Activated CD8-positive, alpha-beta memory T cell treated with anti-CD3 and anti-CD28 coated beads for 4 hours (primary cell): ENCODE measurements at places on chromosomes 5 and 9.

DNA sequence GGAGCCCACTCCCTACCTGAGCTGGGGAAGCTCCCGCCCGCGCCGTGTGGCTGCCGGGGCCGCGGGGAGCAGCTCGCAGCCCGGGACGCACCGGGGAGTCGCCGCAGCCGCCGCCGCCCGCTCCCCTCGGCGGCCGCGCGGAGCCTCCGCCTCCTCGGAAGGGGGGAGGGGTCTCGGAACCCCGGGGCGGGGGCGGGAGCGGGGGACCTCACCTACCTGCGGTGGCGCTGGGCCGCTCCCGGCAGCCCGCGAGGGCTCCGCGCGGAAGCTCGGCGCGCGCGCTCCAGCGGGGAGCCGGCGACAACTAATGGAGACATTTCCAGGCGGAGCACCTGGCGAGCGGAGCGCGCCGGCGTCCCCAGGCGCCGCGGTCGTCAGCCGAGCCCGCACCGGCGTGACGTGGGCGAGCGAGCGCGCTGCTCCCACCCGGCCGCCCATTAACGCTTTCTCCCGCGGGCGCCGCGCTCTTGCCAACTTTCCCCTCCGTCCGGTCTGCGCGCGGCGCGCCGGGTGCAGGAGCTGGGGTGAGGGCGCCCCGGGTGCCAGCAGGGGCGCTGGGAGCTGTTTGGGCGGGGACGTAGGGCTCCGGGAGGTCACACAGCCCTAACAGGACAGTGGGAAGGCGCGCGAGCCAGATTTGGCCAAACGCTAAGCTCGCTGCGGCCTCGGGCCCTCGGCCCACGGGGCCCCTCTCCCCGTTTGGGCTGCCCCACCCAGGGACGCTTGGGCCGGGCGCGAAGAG is 4.3 kb upstream of the IRX4 start:
- no peak for DNase-seq

GRCh38 chr9:92740446-92740961 is 24.1 kb downstream of the BICD2 start:
- DNase-seq: no peak

DNA sequence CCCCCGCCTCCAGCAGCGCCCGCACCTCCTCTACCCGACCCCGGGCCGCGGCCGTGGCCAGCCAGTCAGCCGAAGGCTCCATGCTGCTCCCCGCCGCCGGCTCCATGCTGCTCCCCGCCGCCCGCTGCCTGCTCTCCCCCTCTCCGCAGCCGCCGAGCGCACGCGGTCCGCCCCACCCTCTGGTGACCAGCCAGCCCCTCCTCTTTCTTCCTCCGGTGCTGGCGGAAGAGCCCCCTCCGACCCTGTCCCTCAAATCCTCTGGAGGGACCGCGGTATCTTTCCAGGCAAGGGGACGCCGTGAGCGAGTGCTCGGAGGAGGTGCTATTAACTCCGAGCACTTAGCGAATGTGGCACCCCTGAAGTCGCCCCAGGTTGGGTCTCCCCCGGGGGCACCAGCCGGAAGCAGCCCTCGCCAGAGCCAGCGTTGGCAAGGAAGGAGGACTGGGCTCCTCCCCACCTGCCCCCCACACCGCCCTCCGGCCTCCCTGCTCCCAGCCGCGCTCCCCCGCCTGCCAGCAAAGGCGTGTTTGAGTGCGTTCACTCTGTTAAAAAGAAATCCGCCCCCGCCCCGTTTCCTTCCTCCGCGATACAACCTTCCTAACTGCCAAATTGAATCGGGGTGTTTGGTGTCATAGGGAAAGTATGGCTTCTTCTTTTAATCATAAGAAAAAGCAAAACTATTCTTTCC is 19.3 kb downstream of the CDKN2A start:
- DNase-seq: no peak

DNA sequence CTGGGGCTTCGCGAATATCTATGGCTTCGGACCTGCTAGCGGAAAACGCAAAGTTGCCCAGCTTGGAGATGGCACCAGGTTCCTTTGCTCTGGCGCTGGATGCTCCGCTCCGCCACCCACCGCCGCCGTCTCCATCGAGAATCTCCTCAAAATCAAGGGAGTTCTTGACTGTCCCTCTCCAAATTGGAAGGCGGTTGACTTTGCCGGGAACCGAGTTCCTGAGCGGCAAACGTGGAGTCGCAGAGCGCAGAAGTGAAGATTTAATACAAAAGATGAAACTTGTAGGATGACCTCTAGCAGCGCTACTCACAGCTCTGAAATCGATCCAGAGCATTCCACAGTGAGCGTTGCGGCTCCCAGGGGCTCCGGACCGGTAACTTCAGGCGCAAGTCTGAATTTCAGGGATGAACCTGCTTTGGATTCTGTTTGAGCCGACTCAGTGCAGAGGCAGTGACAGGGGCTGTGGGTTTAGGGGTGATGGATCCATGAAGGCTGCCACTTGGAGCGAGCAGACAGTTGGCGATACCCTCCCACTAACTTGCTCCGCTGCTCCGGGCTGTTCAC is 1641.5 kb upstream of the C9orf72 start:
- no peak for DNase-seq

- no peak for DNase-seq
These were observed 412.7 kb upstream of the BRINP1 start for GRCh38 chr9:119781886-119782285.

GRCh38 chr9:113599646-113600022 is 136.1 kb downstream of the RGS3 start:
- DNase-seq: no peak

- DNase-seq: no peak
These were observed 187.1 kb upstream of the IER5L start for GRCh38 chr9:129365196-129365595.

GRCh38 chr5:162762119-162762518 is 675.3 kb upstream of the CCNG1 start:
- DNase-seq: no peak

- DNase-seq: no peak
These were observed 28.1 kb upstream of the SPINK4 start for GRCh38 chr9:33211695-33212393.

GRCh38 chr5:60143942-60144549 is 250.5 kb upstream of the PDE4D start:
- DNase-seq: no peak

DNA sequence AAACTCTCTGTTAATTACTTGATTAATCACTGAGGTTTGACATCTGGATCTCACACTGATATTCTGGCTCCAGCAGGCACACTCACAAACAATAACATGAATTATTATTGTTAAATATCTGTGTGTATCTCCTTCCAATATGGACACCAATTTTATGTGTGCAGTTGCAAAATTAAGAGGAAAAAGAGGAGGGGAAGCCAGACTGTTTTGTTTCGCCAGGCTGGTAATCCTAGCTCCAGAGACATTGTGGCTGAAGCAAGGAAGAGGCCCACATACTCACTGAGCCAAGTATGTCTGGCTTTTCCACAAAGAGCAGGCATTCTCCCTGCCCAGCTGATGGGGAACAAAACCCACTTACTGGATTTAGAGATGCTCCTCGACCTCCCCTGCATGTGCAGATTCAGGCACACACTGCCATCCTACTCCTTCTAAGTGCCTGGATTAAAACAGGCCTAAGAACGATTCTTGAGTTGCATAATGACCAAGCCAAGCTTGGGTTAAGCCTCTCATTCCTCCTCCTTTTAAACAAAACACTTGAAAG is 181.9 kb downstream of the ESM1 start:
- DNase-seq: no peak

DNA sequence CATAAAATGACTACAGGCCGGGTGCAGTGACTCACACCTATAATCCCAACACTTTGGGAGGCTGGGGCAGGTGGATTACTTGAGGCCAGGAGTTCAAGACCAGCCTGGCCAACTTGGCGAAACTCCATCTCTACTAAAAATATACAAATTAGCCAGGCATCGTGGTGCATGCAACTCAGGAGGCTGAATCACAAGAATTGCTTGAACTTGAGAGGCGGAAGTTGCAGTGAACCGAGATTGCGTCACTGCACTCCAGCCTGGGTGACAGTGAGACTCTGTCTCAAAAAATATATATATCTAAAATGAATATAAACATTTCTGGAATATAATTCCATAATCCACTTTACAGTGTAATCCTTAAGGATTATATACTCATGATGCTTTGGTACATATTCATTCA is 66.5 kb downstream of the TEX10 start:
- no peak for DNase-seq

- DNase-seq: no peak
These were observed 639.0 kb downstream of the CCDC171 start for GRCh38 chr9:16191691-16192402.

DNA sequence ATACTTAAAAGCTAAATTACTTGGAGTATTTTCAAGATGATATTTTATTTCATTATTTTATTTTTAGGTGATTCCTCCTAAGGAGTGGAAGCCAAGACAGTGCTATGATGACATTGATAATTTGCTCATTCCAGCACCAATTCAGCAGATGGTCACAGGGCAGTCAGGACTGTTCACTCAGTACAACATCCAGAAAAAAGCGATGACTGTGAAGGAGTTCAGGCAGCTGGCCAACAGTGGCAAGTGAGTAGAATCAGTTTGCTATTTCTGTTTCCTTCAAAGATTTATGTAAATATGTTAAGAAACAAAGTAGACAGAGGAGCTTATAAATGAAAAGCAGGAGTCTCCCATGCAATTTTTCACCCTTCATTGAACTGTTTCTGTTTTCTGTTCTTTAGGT is 47.8 kb downstream of the KDM4C start:
- DNase-seq: no peak

DNA sequence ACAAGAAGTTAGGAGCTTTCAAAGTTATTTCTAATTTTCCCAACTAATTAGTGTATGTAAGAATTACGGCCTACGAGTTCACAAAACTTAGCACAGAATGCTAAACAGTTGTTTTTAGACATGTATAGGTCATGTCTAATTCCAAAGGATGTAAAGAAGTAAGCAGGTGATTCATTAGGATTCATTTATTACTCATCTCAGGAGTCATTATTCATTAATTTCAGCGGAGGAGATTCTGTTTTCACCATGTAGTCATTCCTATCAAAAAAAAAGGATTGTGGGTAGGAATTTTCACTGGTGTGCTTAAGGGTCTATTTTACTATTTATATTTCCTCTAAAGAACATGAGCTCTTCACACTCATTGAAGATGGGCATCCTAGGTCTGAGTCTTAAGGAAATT is 532.2 kb downstream of the ACTL7B start:
- DNase-seq: no peak

- no peak for DNase-seq
These were observed 803.1 kb upstream of the COX7C start for GRCh38 chr5:85814596-85814995.

GRCh38 chr5:145960848-145961600 is 24.6 kb downstream of the SH3RF2 start:
- DNase-seq: no peak

DNA sequence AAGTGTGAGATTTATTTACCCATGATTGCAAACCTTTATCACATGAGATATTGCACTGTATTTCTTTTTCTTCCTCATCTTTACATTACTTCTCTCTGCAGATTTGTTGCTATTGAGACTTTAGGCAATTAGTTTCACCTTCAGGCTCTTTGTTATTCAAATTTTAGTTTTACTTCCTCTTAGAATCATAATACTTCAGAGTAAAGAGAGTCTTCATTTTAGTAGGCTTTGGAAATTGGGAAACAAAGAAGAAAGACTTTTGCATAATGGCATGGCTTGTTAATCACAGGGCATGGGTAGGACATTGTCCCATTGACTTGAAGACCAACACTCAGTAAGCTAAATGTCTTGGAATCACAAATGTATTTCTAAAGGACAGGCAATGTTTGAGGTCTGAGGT is 1.2 kb upstream of the PCDHGA5 start:
- DNase-seq: no peak

DNA sequence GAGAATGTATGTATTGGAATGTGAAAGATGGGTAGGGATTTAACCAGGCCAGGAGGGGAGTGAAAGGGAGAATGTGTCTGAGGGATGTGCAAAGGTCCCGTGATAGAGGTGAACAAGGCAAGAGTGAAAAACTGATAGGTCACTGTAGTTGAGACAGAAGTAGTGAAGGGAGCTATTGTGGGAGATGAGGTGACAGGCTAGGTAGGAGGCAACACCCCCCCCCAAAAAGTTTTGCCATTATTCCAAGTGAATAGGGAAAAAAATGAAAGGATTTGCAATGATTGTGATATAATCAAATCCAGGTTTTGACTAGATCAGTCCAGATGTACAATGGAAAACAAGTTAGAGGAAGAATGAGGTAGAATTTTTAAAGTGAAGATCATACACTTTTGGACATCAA is 136.6 kb upstream of the GPR151 start:
- no peak for DNase-seq

DNA sequence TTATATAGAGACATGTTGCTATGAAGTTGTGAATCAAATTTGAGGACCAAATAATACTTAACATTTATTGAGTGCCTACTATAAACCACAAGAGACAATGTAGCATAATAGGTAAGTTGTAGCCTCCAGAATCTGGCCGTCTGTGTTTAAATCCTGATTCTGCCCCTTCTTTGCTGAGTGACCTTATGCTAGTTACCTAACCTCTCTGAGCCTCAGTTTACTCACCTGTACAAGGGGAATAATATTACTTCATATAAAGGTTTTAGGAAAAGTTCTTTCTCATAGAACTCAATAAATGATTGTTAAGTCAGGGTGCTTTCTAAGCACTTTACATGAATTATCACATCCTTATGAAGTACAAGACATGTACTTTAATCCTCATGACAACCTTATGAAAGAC is 120.6 kb downstream of the NDUFS4 start:
- DNase-seq: no peak

DNA sequence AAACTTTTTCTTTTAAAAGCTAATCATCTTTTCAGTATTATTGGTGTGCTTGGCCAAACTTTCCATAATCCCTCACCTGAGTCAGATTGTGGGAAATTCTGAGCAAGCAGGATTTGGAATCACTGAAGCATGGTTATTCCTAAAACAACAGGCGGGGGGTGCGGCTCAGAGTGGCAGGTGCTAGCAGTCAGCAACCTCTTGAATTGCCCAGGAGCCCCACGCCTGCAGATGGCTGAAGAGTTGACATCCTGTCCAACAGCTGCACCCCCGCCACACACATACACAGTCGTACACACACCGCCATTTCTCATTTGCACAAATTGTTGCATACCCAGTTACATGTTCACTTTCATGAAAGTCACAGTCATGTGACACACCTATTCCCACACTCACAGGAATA is 96.6 kb downstream of the LHX2 start:
- DNase-seq: no peak

GRCh38 chr5:64505769-64506566 is at the start of gene RGS7BP:
Gene RGS7BP (plus strand): TSS chr5:64506015. CDS start chr5:64506625, 610 bp downstream.
- DNase-seq: no peak

DNA sequence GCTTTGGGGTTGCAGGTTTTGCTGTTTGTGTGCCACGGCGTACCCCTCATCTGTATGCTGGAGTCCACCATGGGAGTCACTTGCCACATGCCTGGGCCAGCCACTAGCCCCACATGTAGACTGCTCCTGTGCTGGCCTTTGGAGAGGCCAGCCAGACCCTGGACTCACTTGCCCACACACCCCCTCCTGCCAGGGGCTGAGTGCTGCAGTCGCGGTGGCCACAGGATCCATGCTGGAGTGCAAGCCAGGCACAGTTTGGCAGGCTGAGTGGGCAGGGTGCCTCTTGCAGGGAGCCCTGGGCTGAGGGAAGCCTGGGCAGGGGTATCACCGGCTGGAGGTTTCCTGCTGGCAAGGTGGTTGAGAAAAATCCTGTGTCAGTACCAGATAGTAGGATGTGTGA is 25.6 kb upstream of the GCNT1 start:
- DNase-seq: no peak

GRCh38 chr5:108003178-108003577 is 332.4 kb upstream of the EFNA5 start:
- no peak for DNase-seq

GRCh38 chr5:17269201-17269600 is 51.8 kb downstream of the BASP1 start:
- no peak for DNase-seq

- no peak for DNase-seq
These were observed 499 bp upstream of the FOXE1 start for GRCh38 chr9:97852399-97853055.
